Renal pelvis (tissue), 12 donors: ENCODE measurements at places on chromosomes 3 and 15. TPM values are rescaled to one million over a fixed set of nuclear protein-coding genes. Genes with fewer than 3 reads are reported as not detected.

ATP13A5 gene
- 0.22 TPM for polyA plus RNA-seq

- no peak for DNase-seq
Observed at GRCh38 chr15:91974321-91974720, 120.8 kb downstream of the SLCO3A1 start.

- no peak for DNase-seq
Observed at GRCh38 chr3:73341272-73341935, 279.9 kb downstream of the EBLN2 start.

- peak; percentile 9 for DNase-seq
Observed at GRCh38 chr3:117696851-117697407, 987.4 kb downstream of the TUSC7 start.

ARL6 gene
- polyA plus RNA-seq = 12.1 TPM

DNA sequence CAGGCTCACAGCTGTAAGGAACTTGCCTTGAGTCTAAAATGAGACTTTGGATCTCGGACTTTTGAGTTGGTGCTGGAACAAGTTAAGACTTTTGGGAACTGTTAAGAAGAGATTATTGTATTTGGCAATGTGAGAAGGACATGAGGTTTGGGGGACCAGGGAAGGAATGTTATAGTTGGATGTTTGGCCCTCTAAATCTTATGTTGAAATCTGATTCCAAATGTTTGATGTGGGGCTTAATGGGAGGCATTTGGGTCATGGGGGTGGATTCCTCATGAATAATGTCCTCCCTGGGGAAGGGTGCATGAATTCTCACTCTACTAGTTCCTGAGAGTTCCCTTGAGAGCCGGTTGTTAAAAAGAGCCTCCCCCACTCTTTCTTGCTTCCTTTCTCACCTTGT, 18.5 kb upstream of the CHCHD6 start:
- peak; percentile 53 for DNase-seq

DNA sequence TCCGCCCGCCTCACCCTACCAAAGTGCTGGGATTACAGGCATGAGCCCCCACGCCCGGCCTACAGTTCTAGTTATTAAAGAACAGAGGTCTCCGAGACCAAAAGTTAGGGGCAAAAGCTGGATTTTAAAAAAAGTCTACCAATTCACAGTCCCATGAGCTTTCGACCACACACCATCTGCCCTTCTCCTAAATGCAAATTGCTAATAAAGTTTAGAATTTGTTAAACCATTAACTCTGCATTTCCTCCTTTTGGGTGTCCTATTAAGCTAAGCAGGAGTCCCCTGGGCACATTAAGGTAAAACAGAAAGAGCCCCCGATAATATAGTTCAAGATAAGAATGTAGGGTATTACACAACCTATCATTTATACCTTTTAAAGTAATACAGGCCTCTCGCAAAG, 322.7 kb downstream of the FOXP1 start:
- DNase-seq = no peak

GRCh38 chr3:135908737-135909136, 56.8 kb upstream of the PPP2R3A start:
- no peak for DNase-seq

- DNase-seq = peak; percentile 27
Observed at GRCh38 chr3:34077417-34078195, 279.2 kb downstream of the PDCD6IP start.

DNA sequence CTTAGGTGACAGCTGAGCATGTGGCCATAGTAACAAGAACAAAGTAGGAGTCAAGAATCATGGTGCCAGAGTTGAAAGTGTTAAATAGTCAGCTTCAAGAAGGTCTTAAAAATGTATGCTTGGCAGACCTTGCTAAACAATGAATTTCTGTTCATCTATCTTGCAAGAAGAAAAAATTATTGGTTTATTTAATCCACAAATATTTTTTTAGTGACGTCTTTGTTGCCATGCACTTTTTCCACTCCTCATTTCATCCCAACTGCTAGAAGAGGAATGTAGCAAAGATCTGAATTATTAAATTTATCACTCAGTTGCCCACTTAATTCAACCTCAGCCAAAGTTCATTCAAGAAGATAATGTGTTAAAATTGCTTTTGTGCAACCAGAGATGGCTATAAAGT, 3.2 kb upstream of the SLC4A7 start:
- DNase-seq = no peak

DNA sequence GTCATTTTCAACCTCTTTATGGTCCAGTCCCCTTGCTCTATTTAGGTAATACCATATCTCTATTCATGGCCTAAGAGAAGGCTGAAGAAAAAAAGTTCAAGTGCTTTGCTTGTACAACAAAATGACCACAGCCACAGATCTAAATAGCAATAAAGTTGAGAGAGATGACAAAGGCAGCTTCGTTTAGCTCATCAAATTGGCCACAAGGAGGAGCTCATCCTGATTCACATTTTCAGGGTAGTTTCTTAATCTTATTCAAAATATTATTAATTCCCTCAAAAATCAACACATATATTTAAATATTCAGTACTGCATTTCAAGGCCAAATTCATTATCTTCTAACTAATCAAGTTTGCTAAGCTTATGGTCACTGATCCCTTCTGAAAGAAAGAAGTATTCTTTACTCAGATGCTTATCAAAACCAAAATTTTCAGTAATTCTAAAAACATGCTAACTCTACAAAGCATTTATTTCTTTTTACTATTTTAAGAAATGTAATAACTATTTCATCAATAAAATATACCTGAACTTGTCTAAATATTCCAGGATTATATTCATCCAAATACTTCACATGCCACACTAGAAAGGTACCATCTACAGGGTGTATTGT, 85.5 kb downstream of the DMXL2 start:
- DNase-seq = no peak

DNA sequence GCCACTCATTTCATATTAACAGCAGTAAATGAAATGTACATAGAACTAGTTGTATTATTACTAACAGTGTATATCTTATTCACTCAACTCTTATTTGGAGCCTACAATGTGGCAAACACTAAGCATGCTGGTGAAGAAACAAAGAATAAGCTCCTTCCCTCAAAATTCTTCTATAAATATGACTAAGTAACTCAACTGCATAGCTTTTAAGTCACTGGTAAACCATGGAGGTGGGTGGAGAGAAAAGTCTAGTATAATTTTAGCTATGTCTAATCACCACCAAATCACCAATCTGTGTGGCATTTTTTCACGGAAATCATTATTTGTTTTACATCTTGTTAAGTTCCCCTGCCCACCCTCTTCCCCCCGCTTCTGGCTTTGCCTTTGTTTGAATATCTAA, 17.5 kb downstream of the COPS2 start:
- no peak for DNase-seq

SPTSSB gene
- polyA plus RNA-seq = 3.6 TPM

CKMT1B gene
- polyA plus RNA-seq = 3.2 TPM

DNA sequence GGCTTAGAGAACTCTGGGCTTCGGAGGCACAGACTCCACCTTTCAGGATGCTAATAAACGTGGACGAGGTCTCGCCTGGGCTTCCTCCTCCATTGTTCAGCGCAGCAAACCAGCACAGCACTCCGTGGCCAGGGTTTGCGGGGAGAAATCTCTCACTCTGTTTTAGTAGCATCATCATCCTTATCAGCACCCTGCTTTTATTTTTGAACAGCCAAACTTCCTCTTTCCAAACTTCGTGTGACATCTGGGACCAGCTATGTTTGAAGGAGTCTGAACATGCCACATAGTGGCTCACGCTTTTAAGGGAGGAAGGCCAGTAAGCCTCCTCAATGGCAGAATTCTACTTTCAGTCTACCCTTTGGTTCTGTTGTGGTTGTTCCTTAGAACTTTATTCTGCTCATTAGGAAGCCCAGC, 149.0 kb downstream of the PGPEP1L start:
- no peak for DNase-seq

DOCK3 gene
- 2.1 TPM for polyA plus RNA-seq

SH2D7 gene
- 1.2 TPM for polyA plus RNA-seq

- peak; percentile 73 for DNase-seq
Observed at GRCh38 chr3:42036483-42036823, 54.7 kb upstream of the TRAK1 start.

GRCh38 chr3:195149292-195150030, 121.5 kb downstream of the XXYLT1 start:
- no peak for DNase-seq

DNA sequence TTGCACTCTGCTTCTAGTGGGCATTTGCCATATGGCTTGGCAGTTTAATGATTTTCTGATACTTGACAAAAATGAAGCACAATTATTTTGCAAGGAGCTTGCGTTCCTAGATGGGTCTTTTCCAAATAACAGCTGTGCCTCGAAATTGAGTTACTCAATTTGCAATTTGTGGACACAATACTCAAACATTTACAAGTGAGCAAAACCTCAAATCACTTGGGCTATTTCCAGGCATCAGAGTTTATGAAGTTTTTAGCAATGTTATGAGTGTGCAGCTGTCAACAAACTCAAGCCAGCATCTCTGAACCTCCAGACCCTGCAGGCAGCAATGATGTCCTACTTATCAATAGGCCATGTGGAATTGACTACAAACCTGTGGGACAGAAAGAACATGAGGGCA, 41.3 kb downstream of the NMNAT3 start:
- no peak for DNase-seq

GRCh38 chr3:142857056-142857455, 31.8 kb downstream of the PCOLCE2 start:
- peak; percentile 14 for DNase-seq

CHDH gene
- polyA plus RNA-seq = 8.3 TPM

DNA sequence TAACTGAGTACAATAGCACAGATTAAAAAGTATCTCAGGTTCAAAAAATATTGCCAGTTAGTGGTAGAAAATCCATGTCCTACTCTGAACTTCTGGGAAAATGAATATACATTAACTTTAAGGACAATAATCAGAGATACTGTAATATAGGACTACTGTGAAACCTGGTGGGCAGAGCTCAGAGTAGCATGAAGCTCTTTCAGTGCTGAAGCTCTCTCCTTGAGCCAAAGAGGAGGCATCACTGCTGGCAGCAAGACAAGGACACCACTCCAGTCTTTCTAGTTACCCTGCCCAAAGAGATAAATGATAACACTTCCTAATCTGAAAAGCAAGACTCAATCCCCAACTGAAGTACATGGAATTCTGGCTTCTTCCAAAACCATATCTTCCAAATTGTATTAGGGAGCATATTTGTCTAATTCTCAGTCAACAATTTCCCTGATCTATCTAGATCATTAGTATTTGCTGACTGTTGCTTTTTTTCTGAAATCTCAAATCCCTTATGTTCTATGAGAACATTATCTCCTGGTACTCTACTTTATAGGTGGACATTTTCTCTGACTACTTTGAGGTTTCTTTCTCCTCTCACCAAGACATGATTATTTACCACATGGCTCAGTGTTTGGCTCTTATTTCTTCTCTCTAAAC, 55.9 kb downstream of the CLDN1 start:
- no peak for DNase-seq

DNA sequence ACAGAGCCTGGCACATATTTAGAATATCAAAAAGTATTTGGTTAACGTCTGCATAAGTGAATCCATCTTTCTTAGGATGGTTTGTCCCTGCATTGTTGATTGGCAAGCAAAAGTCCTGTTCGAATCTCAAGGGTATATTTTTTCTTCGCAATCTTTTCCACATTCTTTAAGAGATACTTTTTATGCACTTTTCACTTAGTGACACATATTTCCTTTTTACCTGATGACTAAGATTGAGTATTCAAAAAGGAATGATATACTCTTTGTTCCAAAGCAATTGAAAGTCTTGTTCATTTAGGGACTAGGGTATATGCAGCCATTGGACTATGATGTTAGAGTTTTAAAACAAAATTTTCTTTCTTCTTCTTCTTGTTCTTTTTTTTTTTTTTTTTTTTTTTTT, 349.9 kb downstream of the NLGN1 start:
- DNase-seq = no peak

GRCh38 chr3:71121429-71122167, 461.9 kb downstream of the FOXP1 start:
- DNase-seq = no peak

IQCB1 gene
- 27.7 TPM for polyA plus RNA-seq

GRCh38 chr15:70152070-70152480, 54.4 kb upstream of the TLE3 start:
- DNase-seq = no peak

DNA sequence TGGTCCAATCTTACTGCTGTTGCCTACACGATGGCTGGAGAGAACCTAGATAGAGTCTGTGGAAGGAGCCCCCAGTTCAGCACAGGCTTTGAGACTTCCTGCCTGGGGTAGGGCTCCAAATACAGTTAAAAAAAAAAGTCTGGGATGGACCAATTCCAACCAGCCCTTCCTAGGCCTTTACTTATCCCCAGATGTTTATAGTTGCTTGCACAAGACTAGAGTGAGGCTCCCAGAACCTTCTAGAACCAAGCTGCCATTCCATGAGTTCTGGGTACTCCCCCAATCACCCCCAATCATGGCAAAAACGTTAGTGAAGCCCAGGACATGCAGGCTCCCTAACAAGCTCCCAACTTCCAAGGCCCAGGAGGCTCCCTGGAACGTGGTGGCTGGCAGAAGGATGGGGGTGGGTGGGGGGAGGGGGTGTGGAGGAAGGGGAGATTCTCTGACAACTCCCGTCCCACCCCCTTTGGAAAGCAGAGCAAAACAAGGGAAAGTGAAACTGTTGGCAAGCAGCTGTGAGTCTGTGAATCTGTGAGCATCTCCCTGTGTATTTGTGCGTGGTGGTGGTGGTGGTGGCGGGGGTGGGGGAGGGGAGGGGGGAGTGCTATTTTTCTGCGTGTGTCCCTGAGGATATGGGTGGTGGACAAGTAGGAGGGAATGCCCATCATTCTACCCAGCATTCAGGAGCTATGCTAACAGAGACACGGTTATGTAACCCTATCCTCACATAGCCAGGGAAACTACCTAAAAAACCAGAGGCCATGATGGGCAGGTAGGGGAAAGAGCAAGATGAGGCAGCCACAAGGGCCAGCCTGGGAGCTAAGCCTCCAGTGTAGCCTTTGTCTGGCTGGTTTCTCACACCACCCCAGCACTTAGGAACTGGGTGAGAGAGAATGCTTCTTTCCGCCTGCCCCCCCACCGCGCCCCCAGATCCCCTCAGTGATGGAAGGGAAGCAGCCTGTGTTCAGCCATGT, 2.0 kb downstream of the MST1R start:
- no peak for DNase-seq

DNA sequence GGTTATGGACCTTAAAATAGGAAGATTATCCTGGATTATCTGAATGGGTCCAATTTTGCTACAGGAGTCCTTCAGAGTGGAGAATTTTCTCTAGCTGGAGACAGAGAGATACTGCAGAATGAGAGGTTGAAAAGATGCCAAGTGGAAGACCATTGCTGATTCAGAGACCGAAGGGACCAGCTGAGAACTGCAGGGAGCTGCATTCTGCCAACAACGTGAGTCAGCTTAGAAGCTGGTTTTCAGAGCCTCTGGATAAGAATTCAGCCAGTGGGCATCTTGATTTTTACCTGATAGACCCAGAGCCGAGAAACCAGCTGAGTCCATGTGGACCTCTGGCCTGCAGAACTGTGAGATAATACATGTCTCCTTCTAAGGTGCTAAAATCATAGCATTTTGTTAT, 234.0 kb downstream of the NR2F2 start:
- DNase-seq = no peak

DNA sequence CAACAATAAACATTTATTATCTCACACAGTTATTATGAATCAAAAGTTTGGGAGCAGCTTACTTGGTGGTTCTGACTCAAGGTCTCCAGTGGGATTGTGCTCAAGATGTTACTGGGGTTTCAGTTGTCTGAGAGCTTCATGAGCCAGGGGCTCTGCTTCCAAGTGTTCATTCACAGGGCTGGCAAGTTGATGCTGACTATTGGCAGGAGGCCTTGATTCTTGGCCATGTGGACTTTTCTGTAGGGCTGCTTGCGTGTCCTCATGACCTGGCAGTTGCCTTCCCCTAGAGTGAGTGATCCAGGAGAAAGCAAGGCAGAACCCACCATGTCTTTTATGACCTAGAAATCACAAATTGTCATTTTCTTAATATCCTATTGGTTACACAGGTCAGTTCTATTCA, 87.2 kb upstream of the TNFAIP8L3 start:
- DNase-seq = no peak

CPNE9 gene
- 0.10 TPM for polyA plus RNA-seq

KLHL40 gene
- not detected for polyA plus RNA-seq
